Esophagus squamous epithelium (tissue), 5 donors: ENCODE measurements at places on chromosomes 5 and 9.

DNA sequence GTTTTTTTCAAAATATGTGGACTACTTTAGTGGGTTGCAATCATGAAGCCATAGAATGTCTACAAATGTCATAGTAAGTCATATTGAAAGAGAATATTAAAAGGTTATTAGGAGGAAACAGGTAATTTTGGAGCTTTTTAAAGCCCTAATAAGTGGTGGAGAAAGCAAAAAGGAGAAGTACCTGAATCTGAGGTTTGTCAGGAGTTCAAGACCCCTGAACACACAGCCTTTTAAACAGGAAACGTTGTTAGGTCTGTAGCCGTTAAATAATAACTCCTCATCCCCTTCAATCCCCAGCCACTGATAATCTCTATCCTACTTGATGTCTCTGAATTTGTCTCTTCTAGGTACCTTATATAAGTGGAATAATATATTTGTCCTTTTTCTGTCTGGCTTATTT, 51.1 kb downstream of the SPEF2 start:
- DNase-seq = no peak

DNA sequence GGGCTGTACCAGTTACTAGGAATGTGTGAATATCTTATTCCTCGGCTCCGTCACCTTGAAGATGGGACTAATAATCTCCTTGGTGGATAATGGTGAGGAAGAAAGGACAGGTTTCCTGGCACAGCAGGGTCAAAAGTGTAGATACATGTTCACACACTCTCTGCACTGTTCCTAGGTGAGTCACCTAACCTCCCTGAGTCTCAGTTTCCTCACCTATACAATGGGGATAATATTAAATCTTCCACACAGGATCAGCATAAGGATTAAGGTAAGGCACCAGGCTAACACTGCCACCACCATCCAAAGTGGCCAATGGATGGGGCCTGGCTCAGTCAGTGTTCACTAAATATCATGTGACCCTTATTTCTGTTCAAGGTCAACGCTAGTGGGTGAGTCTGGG, 66.9 kb downstream of the PSMB7 start:
- no peak for DNase-seq

DNA sequence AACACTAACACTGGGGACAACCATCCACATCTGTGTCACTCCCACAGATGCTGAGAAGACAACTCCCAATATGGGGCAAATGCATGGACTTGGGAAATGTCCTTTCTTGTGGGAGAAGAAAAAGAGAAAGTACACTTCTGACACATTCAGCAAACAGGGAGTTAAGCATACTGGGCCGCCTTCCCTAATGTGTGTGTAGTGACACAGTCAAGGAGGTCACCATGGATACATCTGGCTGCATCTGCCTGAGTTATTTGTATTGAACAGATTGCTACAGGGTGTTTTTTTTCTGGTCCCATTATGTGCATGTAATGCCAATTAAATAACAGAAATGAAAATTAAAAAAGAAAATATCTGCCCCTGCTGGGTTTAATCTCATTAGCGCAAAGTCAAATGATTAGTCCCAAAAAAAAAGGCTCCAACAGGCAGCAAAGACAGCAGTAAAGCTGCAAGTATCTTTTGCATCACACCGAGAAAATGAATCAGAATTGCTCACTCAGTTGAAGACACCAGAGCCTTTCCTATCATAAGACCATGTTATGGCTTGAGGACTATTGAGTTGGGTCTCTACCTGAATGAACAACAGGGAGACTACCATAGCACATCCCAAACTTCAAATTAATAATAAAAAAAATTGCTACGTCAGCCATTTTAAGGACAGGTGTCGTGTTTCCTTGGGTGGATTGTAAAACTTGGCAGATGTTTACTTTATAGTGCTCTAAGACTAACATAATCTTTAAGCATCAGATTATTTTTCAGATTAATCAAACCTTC, 395.9 kb downstream of the DTWD2 start:
- no peak for DNase-seq

GRCh38 chr5:139664086-139664693, 16.0 kb downstream of the CXXC5 start:
- DNase-seq = no peak

DNA sequence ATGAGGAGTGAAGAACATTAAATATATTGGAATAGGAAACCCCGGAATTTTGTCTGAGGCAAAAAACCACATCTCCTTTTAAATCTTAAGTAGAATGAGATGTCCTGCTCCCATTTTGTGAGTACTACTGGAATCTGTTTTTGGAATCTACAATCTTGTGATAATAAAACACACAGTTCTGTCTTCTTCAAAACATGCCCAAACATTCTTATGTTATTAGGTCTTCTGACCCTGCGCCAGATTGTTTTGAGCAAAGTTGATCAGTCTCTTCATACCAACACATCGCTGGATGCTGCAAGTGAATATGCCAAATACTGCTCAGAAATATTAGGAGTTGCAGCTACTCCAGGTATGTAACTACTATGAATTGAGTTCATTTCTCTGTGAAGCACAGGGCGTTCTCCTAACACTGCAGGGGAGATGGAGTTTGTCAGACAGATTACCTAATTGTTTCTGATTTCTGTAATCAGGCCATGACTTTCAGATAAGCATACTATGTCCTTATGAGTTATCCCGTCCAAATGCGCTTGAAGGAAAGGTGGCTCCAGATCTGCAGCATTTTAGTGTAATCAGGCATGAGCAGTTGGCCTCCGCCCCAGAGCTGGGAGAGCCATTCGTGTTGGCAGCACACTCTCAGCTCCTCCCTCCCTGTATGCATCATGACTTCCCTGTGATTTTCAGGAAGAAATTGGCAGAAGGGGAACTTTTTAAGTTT, 88.0 kb downstream of the NLN start:
- DNase-seq = no peak

DNA sequence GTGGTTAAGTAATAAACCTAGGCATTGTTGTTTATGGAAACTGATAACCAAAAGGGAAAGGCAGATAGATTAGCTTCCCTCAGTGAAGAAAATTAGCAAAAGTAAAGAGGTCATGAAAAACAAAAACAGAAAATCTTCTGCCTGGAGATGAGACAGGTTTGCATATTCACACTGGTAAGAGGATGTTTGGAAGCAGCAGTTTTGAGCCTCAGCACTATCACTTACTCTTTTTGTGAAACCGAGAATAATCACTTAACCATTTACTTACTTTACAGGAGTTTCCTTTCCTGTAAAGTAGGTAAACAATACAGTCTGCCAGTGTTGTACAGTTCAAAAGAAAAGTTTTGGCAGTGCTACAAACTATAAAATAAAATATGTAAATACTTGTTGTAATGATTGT, 35.5 kb upstream of the EMB start:
- DNase-seq = no peak

DNA sequence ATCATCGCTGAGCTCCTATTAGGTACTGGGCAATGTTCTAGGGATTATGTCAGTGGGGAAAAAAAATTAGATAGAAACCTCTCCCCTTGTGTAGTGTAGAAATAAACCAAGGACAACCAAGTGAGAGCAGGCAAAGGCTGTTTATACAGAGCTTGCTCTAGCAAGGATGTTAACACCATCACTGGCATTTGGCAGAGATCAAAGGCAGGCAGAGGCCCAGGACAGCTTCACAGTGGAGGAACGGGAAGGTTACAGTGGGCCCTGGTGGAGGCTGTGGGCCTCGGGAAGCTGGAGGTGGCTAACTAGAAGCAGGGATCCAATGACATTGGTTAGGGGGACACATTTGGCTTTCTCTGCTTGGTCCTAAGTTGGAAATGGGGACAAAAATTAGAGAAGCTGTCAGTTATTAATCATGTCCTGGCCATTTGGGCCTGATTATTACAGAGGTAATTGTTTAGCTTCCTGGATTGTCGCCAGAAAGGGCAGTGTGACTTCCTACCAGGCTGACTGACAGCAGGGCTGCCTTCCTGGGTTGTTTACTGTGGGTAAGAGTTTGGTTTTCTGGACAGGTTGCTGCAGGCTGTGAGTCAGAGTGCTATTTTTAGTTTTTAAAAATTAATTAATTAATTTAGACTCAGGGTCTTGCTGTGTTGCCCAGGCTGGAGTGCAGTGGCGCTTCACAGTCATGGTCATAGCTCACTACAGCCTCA, 259.3 kb downstream of the ROR2 start:
- no peak for DNase-seq

DNA sequence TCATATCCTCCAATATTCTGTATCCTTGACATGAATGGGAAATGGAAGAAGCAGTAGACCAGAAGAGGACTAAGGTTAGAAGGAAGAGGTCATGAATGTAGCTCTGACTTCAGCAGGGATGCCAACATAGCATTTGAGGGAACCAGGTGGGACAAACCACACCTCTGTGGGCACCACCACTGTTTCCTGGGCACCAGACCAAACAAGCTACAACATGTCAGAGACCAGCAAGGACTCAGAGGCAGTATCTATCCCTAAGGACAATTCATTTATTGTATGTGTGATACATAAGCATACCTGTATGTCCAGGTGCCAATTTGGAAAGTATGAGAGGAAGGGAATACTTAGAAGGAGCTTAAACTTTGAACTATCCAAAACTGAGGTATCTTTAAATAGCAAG, 192.8 kb downstream of the MAN2A1 start:
- DNase-seq = no peak

GRCh38 chr5:111775224-111775623, 18.2 kb upstream of the NREP start:
- no peak for DNase-seq

DNA sequence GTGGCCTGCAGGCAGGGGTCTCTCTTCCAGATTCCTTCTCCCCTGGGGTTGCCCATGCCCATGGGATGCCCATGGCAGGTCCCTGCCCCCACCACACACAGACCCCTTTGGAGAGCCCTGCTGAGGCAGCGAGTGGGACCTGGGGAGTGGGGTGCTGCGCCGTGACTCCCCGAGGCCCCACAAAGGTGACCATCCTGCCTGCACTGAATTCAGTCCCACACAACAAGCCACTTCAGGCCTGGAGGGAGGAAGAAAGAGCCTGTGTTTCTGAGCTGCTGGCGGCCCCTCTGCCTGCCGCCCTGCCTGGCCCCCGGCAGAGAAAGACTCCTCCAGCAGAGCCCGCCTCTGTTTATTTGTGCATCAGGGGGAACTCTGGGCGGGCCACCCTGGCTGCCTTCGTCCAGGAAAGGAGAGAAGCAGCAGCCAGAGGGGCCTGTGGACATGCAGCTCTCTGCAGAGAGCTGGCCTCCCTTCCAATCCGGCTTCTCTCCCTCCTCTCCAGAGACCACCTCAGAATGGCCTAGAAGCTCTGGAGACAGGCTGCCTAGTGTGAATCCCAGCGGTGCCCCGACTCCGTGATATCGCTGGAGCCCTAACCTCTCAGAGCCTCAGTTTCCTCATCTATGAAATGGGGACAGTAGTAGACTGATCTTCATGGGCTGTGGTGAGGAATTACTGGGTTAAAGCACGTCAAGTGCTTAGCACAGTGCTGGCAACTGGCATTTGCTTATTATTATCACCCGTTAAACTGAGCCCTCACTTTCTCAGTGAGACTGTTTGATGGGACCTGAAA, 72.9 kb downstream of the COL27A1 start:
- DNase-seq = no peak

- DNase-seq = no peak
These were observed 14.6 kb upstream of the ARSI start for GRCh38 chr5:150317048-150318003.

- no peak for DNase-seq
These were observed 104.0 kb upstream of the ALDH1B1 start for GRCh38 chr9:38288502-38288901.

DNA sequence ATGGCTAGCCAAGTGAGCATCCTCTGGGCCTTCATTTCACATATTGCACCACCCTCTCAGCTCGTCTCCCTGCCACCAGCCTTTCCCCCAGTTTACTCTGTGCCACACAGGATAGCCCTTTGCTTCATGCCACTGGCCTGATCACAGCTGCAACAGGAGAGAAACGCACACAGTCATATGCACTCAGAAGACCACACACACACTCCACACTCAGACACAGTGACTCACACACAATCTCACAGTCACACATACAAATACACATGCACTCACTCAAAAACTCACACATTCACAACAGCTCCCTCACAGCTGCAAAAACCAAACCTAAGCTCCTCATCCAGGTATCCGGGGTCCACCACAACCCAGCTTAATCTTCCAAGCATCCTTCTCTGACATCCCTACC, 38.7 kb downstream of the TTC39B start:
- no peak for DNase-seq

DNA sequence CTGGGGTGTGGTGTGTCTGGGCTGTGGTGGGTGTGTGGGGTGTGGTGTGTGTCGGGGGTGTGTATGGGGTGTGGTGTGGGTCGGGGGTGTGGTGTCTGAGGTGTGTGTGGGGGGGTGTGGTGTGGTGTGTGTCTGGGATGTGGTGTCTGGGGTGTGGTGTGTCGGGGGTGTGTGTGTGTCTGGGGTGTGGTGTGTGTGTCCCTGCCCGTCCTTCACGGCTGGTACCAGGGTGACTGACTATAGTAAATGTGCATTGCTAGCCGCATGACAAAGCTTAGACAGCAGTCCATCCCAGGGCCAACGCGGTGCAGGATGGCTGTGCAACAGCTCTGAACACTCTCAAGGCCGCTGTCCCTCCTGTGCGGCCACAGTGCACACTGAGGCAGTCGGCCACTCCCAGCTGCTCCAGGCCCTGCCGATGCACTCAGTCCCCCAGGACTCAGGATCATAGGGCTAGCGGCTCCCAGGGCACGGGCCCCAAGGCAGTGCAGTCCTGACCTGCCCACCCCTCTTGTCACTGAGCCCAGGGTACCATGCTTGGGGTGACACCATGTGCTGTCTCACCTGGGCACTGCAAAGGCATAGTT, 54.0 kb downstream of the SECISBP2 start:
- DNase-seq = no peak

GRCh38 chr5:76717222-76718083, 1.5 kb downstream of the F2R start:
- DNase-seq = no peak

- DNase-seq = no peak
These were observed at the start of gene C6 for GRCh38 chr5:41213340-41213739. TSS of gene C6 (minus strand) at chr5:41213532. CDS start at chr5:41203230, 10,302 bp downstream.

- DNase-seq = no peak
These were observed 86.6 kb downstream of the KCNN2 start for GRCh38 chr5:114448481-114448880.

DNA sequence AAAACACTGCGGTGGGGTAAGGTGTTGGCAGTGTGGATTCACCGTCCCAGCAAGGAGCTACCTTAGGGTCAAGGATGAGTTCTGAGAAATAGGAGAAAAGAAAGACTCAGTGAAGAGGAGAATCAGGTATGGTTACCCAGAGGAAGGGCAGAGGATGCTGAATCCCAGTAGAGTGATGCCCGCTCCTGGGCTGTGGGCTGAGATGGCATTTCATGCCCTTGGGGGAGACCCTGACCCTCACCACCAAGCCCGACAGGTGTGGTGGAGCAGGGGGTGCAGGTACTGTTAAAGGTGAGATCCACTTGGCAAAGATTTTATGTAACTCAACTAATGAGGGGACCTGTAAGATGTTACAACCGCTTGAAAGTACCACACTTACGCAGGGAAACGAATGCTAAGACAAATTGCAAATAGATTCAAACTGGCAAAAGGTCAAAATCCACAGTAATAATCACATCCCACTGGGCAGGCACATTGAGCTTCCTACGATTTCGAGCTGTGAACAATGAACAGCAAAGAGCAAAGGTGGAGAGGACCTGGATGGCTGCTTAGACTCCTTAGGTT, 2.1 kb downstream of the RNU6ATAC start:
- no peak for DNase-seq
